Breast epithelium (tissue), 4 donors: ENCODE measurements at places on chromosomes 1 and 21. TPM values are rescaled to one million over a fixed set of nuclear protein-coding genes. Genes with fewer than 3 reads are reported as not detected.

Gene GBP4
- total RNA-seq: 3.6 TPM

DNA sequence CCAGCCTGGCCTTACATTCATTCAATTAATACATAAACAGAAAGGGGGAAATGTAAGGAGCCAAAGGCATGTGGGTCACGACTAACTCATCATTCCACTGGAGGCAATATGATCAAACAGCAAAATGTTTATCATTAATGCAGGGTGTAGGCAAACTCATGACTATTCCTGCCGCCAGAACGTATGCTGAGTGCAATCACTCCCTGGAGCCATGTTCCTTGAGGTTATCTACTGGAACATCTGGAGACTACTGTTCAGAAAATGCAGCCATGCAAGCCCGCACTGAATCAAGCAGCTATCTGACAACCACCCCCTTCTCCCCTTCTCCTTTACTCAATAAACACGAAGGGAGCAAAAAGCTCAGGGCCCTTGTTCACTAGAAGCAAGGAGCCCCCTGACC lies 267.6 kb downstream of the COL11A1 start:
- DNase-seq: no peak
- no peak overlapping the region for H3K27ac ChIP-seq
- H3K4me1 ChIP-seq: no peaks in the 10 kb centered on the region
- H3K36me3 ChIP-seq: no peaks in the 10 kb centered on the region

- no peak for DNase-seq
- H3K27ac ChIP-seq: no peak overlapping the region
- H3K36me3 ChIP-seq: no peaks in the 10 kb centered on the region
- no peak overlapping the region for H3K4me3 ChIP-seq
Observed at GRCh38 chr1:200174525-200175295, 147.2 kb downstream of the NR5A2 start.

- no peak overlapping the region for H3K4me3 ChIP-seq
- no peaks in the 10 kb centered on the region for H3K36me3 ChIP-seq
- no peak for DNase-seq
- H3K27ac ChIP-seq: no peak overlapping the region
- H3K27me3 ChIP-seq: no peaks in the 10 kb centered on the region
Observed at GRCh38 chr1:173112129-173112528, 61.4 kb upstream of the TNFSF18 start.

- no peaks in the 10 kb centered on the region for H3K36me3 ChIP-seq
- H3K27ac ChIP-seq: peak overlapping the region; percentile 92
- DNase-seq: peak; percentile 61
- peak overlapping the region; percentile 95 for H3K4me3 ChIP-seq
- H3K27me3 ChIP-seq: no peaks in the 10 kb centered on the region
- no peaks in the 10 kb centered on the region for H3K4me1 ChIP-seq
Observed at GRCh38 chr1:113390871-113391648, 745 bp downstream of the MAGI3 start.
